ENCODE measurements at places on chromosomes 4 and X.

GRCh38 chrX:117610049-117610448 lies 506.6 kb downstream of the KLHL13 start:
- no peak for DNase-seq

DNA sequence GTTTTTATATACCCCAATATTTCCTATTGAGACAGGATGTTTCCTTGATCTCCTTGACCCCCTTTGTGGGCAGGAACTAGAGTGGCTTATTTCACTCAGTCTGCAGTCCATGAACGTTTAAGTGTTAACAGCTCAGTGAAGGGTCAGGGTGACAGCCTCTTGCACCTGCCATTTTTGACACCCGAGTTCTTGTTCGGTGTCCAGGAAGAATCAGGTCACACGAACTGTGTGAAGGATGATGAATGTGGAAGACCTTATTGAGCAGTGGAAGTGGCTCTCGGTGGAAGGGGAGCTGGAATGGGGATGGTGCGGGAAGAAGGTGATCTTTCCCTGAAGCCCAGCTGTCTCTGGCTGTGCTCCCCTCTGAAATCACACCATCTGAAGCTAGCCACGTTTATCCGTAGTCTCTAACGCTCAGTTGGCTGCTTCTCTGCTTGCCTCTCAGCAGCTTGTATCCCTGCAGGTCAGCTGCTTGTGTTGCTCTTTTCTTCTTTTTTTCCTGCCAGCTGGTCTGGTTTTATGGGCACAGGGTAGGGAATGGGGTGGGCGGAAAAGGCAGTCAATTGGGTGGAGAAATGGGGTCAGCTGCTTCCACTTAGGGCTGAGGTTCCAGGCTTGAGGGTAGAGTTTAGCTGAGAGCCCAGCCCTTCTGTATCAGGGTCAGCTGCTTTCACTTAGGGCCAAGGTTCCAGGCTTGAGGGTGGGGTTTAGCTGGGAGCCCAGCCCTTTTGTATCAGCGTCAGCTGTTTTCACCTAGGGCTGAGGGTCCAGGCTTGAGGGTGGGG lies 29.0 kb upstream of the CCNG2 start:
- no peak for DNase-seq

DNA sequence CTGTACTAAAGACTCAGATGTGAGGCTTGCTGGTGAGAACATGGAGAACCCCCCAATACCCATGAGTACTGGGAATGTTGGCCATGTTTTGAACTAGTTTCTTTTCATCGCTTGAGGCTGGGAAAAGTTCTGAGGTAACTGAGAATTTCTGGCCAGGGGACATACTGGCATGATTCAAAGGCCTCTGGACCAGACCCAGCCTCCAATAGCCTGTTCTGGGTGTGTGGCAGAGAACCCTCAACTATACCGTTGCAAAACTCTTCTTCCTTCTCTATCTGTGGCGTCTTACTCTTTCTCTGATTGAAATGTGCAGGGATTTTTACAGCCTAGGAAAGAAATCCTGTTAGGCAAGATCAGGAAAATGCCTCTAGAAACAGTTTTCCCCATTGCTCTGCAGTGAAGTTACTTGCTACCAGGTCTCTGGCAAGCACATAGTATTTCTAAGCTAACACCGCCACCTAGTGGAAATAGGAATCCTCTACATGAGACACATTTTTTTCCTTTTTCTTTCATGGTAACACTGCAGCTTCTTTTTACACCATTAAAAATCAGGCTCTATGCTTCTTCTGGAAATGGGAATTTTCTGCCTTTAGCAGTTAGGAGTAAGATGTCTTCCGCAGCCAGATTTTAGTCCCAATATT lies 170.7 kb upstream of the ZCCHC13 start:
- peak; percentile 33 for DNase-seq

DNA sequence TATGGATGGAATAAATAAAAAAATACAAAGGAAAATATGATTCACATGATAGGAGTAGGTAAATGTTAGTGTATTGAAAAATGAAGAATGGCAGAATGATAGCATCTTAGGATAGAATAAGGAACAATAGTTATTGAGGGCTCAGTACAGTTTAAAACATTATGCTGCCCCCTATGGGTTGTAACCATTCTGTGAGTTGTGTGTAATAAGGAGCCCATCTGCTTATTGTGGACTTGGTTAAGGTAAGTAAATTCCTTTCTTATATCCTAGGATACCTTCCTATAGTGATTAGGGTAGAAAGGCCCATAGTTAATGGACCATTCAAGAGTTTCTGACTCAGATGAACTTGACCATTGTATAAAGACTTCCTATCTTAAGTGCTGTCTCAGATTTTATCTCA lies 195.8 kb downstream of the PDHA2 start:
- DNase-seq = no peak

GRCh38 chr4:48699475-48699874 lies 80.6 kb downstream of the FRYL start:
- no peak for DNase-seq

DNA sequence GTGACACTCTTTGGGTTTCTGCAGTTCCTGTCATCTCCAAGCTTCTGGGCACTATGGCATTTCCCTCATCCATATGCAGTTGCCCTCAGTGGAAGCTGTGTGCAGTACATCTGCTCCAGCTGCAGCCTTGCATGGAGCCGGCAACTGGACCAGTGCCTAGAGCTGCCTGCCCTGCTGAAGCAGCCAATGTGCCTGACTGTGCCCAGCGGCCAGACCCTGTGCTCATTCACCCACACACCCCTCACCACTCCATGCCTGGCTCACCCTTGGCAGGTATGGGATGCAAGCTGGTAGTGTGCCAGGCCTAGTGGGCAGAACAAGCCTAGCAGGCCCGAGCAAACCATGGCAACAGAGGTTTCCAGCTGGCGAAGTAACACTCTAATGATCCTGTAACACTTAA lies 370.8 kb downstream of the FSTL5 start:
- DNase-seq = no peak

- no peak for DNase-seq
Measured at GRCh38 chrX:72027024-72027913, 104.4 kb downstream of the RTL5 start.

- no peak for DNase-seq
Measured at GRCh38 chrX:41720125-41720779, 3.7 kb upstream of the GPR82 start.

DNA sequence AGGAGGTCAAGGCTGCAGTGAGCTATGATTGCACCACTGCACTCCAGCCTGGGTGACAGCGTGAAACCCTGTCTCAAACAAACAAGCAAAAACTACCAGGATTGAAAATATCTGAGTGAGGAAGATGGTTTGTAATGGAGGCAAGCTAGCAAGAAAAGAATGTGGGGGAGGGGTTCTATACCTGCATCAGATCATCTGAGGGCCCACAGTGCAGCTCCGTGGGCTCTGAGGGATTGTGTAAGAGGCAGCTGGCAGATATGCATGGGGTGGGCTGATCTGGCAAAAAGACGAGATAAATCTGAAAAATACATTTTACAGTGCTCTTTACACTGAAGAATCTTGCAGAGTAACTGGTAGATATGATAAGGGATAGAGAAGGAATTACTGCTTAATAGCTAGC lies 28.9 kb upstream of the CHRNA9 start:
- no peak for DNase-seq

DNA sequence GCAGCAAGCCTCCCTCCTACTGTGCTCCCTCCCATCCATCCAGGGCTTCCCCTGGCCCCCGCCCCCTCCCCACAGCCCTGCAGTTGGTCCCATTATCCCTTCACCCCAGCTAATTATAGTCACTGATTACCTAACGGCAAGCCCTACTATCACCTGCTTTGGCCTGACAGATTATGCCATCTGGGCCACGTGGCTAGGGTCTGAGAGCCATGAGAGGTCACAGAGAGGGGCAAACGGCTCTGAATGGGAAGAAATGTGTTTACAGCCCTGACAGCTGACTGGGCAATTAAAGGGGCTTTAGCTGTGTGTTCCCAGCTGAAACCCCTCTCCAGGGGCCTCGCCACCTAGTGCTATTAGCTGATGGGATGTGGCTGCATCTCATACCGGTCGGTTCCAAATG lies 134.4 kb upstream of the CPEB2 start:
- no peak for DNase-seq

DNA sequence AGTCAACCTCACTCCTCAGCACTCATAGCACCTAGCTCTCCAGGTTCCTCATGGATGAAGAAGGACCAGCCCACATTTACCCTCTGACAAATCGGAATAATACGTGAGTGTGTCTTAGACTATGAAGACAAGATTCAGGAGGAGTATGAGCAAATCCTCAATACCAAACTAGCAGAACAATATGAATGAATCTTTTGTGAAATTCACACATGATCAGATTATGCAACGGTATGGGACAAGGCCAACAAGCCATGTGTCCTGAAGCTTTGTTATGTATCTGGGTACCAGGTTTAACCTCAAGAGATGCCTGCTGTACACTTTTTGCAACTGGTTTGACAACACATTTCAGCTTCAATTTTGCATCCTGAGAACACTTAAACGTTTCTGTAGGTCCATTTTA lies 300.1 kb downstream of the OPHN1 start:
- DNase-seq = no peak

DNA sequence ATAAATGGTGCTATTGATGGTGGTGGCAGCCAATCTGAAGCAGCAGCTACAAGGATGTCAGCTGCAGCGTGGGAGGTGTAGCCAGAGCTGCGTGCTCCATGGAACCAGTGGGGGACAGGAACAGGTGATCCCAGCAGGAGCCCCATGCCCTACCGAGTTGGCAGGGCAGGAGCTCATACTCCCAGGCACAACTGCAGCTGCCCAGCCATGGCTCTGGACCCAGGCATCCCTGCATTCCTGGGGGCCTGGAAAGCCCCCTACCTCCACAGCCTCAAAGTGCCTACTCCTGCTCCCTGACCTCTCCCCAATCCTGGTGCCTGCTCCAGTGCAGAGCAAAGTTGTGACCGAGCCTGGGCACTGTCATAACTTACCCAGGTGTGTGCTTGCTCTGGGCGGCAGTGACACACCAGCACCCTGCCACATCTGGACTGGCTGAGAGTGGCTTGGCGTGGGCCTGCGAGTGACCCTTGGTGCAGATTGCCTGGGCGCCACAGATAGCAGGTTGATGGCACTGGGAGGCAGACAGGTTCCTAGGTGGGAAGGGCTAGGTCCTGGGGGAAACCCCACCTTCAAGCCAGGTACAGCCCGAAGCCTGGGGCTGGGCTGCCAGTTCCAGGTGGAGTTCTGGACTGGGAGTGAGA lies 101.1 kb downstream of the DCAF12L2 start:
- DNase-seq = no peak

GRCh38 chr4:178894126-178894525 lies 1451.9 kb upstream of the AGA start:
- no peak for DNase-seq

GRCh38 chr4:177008836-177009501 lies 216.2 kb upstream of the VEGFC start:
- DNase-seq = no peak

DNA sequence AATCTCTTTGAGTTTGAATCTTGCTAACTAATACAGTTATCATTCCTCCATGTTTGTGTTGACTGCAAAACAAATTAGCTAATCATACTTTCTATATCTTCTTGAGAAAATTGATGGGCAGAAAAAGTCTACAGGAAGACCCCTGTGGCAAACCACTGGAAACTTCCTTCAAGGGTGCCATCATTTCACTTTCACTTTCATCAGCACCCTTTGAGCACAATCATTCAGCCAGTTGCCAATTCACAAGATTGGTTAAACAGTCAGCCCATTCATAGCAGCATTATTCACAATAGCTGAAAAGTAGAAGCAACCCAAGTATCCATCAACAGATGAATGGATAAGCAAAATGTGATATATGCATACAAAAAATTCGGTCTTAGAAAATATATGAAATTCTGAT lies 101.5 kb downstream of the CCDC160 start:
- no peak for DNase-seq

DNA sequence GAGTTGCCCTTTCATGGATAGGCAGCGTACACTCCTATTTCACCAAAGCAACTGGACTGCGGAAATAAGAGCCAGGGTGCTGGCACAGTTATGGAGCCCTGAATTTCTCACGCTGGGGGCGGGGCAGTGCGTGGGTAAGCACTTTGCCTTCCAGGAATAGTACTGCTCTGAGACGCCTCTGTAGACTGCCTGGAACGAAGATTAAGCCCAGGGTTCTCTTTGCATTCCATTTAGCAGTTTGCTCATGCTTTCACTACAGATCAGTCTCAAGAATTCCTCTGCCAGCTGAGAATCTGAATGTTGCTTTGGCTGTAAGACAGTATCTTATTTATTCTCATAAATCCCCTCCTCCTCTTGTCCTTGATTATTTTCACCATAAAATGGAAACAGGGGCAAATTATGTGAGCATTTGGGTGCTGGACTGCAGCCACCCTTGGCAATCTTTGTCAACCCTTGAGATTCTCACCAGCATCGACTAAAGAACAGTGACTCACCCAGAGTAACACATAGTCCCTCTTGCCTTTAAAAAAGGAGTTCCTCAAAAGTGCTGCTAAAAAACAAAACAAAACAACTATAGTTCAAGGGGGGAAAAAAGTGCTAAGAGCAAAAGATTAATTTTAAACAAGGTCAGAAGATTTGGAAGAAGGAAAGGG lies 88.9 kb upstream of the CITED1 start:
- no peak for DNase-seq

- no peak for DNase-seq
Measured at GRCh38 chr4:109990261-109991257, 77.9 kb downstream of the EGF start.

- no peak for DNase-seq
Measured at GRCh38 chrX:38970074-38970473, 168.8 kb downstream of the MID1IP1 start.

GRCh38 chr4:182206266-182206665 lies 36.9 kb upstream of the TENM3 start:
- DNase-seq = no peak

GRCh38 chr4:55037728-55038127 lies 87.7 kb downstream of the KDR start:
- no peak for DNase-seq

- DNase-seq = no peak
Measured at GRCh38 chr4:94127707-94128328, 79.8 kb upstream of the SMARCAD1 start.

DNA sequence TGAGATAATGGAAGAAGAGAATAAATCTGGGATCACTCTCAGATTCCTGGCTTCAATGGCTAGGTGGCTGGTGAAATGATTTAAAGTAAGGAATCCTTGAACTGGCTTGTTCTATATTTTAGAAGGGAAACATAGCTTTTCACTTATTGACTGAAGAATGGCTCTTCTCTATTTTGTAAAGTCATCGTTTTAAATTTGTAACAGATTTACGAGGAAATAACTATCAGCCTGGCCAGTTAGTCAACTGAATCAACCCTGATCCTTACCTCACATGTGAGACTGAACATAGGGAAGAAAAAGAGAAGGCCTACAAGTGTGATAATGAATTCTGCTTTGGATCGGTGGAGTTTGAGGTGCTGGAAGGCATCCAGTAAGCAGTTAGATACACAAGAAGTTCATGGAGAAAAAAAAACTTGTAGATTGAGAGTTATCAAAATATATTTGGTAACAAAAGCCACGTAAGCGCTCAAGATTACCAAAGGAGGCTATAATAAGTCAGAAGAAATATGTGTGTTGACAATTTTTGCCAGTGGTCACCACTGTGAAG lies 12.0 kb downstream of the AREG start:
- no peak for DNase-seq

- no peak for DNase-seq
Measured at GRCh38 chrX:56798339-56798711, 69.3 kb downstream of the NBDY start.

Data from stimulated activated CD4-positive, alpha-beta T cell treated with anti-CD3 and anti-CD28 coated beads, Interleukin-1b, Interleukin-23, amount 100 ng/mL, for 4 hours (primary cell).